ENCODE measurements at places on chromosomes 11 and 22.

GRCh38 chr11:13042873-13043342 lies 33.8 kb downstream of the RASSF10 start:
- no peak for DNase-seq

DNA sequence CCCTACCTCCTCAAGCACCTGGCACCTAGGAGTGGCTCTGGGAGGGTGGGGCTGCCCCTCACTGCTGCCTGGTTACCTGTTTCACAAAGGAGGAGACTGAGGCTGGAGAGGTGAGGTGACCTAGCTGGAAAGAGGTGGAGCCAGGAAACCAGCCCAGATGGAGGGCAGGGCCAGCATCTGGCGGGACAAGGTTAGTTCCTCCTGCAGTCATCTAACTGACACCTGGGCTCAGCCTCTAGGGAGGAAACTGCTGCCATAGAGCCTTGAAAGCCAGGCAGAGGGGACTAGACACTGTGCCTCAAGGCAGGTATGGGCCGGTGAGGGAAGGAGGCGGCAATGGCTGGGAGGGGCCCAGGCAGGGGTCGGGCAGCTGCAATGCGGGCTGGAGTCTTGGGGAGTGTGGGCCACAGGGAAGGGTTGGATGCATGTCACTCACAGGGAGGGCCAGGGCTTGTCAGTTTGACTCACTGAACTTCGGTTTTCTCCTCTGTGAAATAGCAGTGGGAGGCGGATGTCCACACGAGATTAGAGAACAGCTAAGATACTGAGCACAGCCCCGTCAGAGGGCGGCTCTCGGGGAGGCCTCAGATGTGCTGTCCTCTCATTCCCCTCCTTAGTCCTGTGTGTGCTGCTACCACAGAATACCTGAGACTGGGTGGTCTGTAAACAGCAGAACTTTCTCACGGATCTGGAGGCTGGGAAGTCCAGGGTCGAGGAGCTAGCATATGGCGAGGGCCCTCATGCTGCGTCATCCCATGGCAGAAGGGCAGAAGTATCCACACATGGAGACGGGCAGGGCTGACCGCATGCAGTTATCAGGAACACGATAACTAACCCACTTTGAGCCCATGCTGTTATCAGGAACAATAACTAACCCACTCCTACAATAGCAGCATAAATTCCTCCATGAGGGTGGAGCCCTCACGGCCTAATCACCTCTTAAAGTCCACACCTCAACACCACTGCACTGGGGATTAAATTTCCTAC lies 16.1 kb downstream of the MGAT3 start:
- peak; percentile 58 for DNase-seq

DNA sequence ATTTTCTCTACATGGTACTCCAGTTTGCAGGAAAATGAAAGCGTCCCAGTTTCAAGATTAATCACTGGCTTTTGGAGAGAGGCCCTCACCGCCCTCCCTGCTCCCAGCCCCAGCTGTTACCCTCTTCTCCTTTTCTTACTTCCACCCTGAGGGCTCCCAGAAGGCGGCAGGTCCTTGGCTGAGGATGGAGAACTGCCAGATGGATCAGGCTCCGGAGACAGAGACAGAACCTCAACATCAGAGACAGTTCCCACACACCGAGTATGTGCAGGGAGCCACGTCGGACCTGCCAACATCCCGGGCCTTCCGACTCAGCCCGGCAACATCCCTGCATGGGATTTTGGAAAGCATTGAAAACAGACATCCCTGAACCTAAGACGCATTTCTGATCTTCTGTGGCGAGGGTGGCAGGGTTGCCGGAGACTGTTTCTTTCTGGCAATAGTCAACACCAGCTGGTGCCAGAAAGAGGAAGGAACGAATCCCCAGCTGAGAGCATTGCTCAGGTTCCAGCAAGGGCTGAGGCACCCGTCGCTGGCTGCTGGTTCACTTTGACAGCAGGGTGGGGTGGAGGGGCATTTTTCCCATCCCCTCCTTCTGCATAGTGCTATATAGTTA lies 467.1 kb downstream of the MIAT start:
- DNase-seq = no peak

DNA sequence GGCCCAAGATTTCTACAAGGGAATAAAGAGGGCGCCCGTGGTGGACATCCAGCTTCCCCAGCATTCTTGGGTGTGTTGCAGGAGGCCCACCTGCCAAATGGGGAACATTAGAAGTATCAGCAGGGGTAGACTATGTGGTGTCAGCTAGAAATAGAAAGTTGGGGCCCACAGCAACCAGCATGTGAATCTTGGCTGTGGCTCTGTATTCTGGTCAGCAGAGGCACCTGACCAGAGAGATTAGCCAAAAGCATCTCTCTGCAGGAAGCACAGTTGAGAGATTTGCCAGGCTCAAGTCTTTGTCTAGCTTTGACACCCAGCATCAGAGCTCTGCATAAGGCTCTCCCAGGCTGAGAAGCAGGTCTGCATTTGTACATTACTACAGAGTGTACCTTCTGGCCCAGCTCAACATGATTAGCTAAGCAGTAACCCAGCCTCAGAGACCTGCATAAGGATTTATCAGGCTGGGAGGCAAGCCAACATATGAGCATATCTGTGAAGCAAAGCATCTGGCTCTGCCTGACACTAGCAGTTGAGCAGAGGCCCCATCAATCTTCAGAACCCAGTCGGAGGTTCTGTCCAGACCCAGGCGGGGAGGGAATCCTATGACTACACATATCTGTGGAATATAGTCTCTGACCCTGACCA lies 79.9 kb downstream of the MS4A13 start:
- DNase-seq = no peak

DNA sequence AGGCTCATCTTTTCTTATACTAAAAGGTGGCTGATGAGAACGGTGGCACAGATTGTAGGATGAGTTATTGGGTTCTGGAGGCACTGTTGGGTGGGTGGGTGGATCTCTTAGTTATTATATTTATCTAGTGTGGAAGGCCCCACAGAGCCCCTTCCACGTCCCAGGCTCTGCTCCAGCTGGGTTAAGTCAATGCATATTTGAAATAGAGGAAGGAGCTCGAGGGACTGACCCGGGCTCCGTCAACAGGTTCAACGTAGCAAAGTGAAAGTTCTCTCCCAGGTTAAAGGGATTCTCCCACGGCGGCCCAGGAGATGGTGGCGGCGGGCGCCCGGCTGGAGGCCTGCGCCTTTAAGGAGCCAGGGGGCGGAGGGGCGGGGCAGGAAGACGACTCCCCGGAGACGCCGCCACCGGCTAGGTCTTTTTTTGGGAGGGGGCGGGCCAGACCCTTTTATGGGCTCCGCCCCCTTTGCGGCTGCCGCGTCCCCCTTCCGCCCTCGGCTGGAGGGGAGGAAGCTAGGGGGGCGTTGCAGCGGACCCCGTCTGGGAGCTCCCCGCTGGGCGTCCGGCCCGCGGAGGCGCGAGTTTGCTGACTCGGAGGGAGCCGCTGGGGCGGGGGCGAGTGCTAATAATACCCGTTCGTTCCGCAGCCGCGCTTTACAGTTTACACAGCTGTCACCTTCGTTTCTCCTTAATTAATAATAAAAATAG lies 1.5 kb upstream of the INPPL1 start:
- peak; percentile 91 for DNase-seq

GRCh38 chr11:130407978-130408377 lies 20.4 kb downstream of the ADAMTS8 start:
- DNase-seq = peak; percentile 50

DNA sequence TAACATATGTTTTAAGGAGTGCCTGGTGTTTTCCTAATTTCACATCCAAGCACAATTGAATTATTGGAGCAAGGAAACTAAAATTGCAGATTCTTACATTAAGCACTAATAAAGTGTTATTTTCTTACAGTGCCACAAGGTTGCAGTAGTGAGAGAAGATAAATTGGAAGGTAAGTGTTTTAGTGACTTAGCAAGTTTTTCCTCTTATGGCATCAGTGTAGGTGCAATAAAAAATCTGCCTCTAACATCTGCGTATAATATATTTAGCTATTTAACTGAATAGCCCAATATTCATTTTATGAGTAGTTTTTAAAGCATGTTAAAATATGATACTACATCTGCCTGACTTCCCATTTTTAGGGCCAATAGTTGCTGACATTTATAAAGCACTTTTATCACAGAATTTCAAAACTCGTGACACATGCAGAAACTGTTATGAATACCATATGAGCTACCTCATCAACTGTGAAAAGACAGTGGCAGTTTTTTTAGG lies 19.0 kb downstream of the POLD3 start:
- peak; percentile 86 for DNase-seq

- DNase-seq = peak; percentile 94
Observed at GRCh38 chr11:12842933-12843636, 166.0 kb upstream of the RASSF10 start.

- DNase-seq = peak; percentile 59
Observed at GRCh38 chr22:26367402-26368245, 61.4 kb upstream of the ASPHD2 start.

DNA sequence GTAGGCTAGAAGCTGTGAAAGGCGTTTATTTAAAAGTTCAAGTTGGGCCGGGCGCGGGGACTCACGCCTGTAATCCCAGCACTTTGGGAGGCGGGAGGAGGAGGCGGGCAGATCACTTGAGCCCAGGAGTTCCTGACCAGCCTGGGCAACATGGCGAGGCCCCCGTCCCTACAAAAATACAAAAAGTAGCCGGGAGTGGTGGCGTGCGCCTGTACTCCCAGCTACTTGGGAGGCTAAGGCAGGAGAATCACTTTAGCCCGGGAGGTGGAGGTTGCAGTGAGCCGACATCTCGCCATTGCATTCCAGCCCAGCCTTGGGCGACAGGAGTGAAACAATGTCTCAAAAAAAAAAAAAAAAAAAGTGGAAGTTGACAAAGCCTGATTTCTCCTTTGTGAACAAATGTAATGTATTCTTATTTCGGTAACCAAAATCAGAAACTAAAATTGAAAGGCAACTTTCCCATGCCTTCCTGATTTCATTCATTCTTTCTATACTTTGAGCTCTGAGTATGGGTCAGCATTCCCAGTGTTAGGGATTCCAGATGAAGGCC lies 825 bp downstream of the PTPMT1 start:
- DNase-seq = no peak

- no peak for DNase-seq
Observed at GRCh38 chr22:29388759-29389090, 355 bp upstream of the AP1B1 start.

DNA sequence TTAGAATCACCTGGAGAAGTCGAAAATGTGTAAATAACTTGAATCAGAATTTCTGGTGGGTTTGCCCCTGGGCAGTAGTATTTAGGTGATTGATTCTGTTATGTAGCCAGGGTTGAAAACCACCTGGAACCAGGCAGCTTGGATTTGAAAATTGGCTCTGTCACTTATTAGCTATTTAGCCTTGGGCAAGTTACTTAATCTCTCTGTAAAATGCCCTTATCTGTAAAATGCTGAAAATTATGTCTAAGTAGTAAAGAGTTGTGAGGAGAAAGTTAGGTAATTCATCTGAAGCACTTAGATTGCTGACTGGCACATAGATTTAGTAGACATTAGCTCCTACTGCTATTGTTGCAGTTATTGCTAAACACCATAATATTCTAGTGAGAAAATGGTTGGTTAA lies 49.3 kb downstream of the PPME1 start:
- DNase-seq = peak; percentile 8

- DNase-seq = no peak
Observed at GRCh38 chr11:129928923-129929692, 33.7 kb upstream of the NFRKB start.

- no peak for DNase-seq
Observed at GRCh38 chr22:43395086-43395695, 16.6 kb upstream of the MPPED1 start.
